Astrocyte of the spinal cord (primary cell): ENCODE measurements at places on chromosomes 4 and X.

GRCh38 chrX:152038804-152039203, 64.3 kb upstream of the GABRE start:
- DNase-seq: no peak

GRCh38 chrX:66633541-66633940, 5.3 kb downstream of the EDA2R start:
- DNase-seq: peak; percentile 65

DNA sequence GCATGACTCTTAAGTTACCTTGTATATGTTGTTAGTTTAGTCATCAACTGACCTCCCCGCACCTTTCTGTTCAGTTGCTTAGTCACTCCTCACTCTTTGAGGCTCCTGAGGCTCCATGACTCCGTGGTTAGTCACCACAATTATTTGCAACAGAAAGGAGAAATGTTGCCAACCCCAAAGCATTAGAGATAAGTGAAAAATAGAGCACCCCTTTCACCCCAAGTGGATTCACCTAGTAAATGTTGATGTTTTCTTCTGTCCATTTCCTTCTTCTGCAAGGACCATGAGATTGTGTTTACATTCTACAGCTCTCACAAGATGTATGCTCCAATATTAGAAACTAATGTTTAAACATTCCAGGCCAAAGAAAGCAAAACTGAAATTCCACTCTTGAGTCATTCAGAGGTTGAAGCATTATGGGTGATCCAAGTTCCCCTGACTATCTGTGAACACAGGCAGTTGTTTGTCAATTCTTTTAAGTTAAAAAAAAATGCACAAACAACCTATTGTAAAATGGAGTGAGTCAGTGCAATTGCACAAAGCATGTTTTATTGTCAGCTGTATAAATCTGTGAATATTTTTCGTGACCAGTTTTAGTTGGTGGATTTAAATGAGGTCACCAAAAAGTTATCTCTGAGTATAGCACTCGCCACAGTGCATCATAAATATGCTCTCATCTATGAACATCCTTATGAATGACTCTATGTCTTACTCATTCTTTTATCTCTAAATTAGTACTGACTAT, 552.4 kb upstream of the MAGEB2 start:
- DNase-seq: peak; percentile 94

DNA sequence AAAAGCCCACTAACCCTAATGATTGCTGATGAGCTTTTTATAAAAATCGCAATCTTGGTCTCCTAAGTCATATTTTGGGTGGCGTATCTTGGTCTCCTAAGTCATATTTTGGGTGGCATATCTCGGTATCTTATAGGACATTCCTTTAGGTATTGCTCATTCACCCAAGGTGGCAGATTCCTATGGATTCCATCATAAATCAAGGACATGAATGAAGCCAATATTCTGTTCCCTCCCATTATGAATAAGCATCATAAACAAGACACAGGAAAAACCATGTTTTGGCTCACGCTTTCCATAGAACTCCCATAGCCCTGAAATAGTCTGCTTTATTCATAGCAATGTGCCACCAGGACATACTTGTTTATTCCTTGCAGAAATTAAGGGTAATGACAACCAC, 95.0 kb upstream of the CD99 start:
- no peak for DNase-seq

DNA sequence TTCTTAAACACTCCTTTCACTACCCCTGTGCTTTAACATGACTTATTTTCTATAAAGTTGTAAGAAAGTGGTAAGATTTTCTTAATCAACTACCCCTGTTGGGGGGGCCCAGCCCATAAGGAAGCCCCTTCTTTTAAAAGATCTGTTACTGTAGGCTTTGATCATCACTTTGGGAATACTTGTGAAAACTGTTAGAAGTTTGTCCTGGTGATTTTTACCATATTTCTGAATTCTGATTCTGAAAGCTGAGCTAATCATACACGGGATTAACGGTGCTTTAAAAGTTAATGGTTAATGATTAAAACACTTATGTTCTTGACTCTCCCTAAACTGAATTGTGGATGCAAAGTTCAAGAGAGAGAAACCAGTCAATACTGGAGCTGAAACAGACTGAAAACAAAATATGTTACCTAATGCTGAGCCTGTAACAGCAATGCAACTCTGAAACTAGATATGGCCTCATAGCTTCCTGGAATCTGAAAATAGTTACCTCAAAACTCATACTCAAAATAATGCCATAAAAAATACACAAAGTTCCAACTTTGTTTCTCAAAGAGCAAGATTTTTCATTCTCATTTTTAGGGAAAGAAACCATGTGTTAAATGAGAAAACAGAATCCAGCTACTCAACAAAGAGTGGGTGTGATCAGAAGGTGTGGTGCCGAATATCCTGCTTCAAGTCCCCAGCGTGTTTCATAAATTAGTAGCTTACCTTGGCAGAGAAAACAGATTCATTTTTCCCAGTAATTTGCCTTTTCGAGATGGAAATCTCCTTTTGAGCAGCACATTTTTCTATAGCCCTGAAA, 31.6 kb downstream of the ADH7 start:
- DNase-seq: peak; percentile 49

DNA sequence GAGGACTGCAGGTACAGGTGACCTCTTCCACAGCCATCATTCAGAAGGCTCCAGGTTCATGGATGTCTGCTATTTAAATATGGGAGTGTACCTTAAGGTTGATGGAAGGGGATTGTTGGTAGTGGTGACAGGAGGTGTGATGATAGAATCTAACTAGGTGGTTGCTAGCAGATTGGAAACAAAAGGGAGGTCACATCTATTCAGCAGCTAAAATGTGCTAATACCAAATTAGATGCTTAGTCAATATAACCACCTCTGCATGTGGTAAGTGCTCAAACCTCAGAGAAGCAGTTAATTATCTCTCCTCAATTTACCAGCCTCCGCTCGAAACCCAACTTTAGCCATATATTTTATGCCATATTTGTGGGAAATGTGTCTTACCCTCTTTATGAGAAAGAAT, 98.7 kb upstream of the CCSER1 start:
- no peak for DNase-seq

GRCh38 chr4:16289897-16290554, 63.8 kb upstream of the TAPT1 start:
- peak; percentile 52 for DNase-seq

- peak; percentile 14 for DNase-seq
These were observed 14.7 kb downstream of the CNOT6L start for GRCh38 chr4:77804471-77804870.

GRCh38 chrX:42491137-42491907, 286.6 kb downstream of the PPP1R2C start:
- no peak for DNase-seq

DNA sequence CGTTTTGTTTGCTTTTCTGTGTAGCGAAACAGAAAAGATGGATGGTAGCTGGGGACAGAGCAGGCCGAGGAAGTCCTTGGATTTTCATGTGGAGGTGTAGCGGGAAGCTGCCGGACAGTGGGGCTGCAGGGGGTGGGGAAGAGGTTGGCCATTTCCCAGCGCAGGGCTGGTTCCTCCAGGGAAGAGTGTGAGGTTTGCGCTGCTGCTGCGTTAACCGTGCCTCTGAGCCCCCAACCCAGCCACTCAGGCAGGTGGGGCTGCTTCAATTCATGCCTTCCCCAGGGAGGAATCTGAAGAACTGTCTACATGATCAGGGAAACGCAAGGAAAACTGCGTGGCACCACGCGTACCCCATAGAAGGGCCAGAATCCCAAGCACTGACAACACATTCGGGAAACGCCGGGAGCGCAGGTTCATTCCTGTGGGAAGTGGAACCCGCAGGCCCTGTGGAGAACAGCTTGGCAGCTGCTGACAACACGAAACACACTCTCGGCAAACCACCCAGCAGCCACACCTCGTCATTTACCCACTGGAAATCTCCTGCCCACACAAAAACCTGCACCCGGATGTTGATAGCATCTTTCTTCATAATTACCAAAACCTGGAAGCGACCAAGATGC, 57.7 kb downstream of the PCGF3 start:
- DNase-seq: no peak

GRCh38 chrX:9700555-9700954, 65.1 kb downstream of the GPR143 start:
- DNase-seq: no peak

GRCh38 chr4:181874602-181875001, 368.6 kb upstream of the TENM3 start:
- peak; percentile 8 for DNase-seq

- peak; percentile 14 for DNase-seq
These were observed 32.1 kb downstream of the TMEM131L start for GRCh38 chr4:153497988-153498967.
